NB4 (cell line): ENCODE measurements at places on chromosomes 4 and X.

GRCh38 chr4:6898763-6899162 is 10.9 kb upstream of the TBC1D14 start:
- DNase-seq = no peak

DNA sequence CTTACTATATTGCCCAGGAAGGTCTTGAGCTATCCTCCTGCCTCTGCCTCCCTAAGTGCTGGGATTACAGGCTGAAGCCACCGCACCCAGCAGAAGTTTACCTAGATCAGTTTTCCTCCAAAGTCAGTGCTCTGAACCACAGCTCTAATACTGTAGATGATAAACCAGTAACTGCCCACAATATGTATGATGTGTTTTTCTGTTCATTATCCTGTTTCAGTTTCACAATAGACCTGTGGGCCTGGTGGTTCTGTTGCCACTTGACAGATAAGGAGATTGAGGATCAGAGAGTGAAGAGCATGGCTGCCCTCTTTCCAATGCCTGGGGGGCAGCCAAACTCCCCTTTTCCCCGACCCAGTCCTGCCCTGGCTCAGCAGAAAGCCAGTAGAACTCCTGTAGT is 87.0 kb downstream of the EFNB1 start:
- DNase-seq = no peak

- DNase-seq = no peak
These were observed 3.9 kb upstream of the TTC29 start for GRCh38 chr4:146949559-146949958.

- DNase-seq = peak; percentile 22
These were observed 104.0 kb upstream of the MBNL3 start for GRCh38 chrX:132592880-132593279.

- no peak for DNase-seq
These were observed 28.3 kb downstream of the CHRNA9 start for GRCh38 chr4:40363382-40363920.

- no peak for DNase-seq
These were observed 472.9 kb upstream of the GALNTL6 start for GRCh38 chr4:171340258-171340657.

- DNase-seq = no peak
These were observed 182.1 kb downstream of the SH3KBP1 start for GRCh38 chrX:19705196-19705769.

GRCh38 chrX:118183606-118184005 is 67.0 kb upstream of the KLHL13 start:
- DNase-seq = peak; percentile 11

DNA sequence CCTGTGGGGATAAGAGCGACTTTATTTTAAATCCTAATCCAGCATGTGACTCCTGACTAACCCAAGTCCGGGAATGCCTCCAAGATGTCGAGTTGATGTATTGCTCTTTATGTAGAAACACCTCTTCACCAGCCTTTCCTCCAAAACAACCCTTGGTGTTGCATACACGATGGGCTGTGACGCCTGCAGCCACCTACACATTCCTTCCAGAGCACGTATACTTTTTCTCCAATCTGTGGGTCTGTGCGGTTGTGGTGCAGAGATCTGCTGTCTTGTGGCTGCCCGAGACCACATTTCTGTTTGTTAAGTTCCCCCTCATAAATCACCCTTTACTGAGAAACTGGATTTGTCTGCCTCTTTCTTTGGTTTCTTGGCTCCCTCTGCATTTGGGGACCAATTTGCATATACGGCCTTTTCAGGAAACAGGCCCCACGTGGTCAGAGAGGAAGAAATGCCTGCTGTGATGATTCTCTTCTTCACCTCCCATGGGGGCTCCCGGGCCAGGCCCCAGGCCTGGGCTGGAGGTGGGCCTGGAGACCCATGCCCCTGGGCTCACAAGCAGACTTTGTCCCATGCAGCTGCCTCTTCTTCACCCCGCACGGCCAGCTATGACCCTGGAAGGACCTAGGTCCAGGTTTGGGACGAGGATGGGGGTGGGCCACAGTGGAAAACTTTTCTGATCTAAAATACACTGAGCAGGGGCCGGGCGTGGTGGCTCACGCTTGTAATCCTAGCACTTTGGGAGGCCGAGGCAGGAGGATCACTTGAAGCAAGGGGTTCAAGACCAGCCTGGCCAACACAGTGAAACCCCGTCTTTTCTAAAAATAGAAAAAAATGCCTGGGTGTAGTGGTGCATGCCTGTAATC is 21.4 kb upstream of the AFAP1 start:
- DNase-seq = peak; percentile 36

DNA sequence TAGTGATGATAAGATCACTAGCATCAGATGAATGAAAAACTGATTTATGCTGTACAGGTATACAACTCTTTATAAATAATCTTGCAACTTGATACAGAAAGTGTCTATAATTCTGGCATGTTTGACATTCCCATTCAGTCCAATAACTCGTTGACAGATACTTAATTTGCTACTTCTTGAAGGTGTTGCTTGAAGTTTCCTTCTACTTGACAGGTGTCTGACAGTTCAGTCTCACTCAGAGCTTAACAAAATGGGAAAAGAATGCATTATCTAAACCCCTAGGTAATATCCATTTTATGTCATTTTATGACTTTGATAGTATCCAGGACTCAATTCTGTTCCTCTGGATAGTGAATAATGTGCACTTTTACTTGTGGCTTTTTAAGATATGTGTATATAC is 508.9 kb downstream of the GRID2 start:
- no peak for DNase-seq

GRCh38 chr4:105305019-105305836 is 158.6 kb downstream of the TET2 start:
- DNase-seq = no peak

- no peak for DNase-seq
These were observed 45.4 kb downstream of the ZCCHC13 start for GRCh38 chrX:74349387-74349786.

GRCh38 chrX:46864606-46865005 is 27.8 kb downstream of the RP2 start:
- DNase-seq = no peak

GRCh38 chr4:6944301-6945051 is 34.9 kb downstream of the TBC1D14 start:
- no peak for DNase-seq

DNA sequence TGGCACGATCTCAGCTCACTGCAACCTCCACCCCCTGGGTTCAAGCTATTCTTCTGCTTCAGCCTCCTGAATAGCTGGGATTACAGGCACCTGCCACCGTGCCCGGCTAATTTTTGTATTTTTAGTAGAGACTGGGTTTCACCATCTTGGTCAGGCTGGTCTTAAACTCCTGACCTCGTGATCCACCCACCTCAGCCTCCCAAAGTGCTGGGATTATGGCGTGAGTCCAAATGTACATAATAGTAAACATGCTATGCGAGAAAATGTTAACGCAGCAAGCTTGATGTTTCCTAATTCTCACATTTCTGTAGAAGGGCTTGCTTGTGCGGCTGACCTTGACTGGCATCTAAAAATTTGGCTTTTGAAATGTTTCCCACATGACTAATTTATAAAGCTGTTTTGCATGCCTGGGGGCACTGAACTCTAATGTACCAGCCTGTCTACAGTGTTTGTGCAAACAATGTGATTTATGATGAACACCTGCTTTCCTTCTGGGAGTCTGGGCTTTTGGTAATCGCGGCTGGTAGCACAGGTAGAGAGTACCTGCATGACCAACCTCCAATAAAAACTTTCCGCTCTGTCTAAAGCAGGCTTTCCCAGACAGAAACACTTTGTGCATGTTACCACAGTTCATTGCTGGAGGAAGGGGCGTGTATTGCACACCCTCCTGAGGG is 216.8 kb downstream of the IL15 start:
- no peak for DNase-seq

DNA sequence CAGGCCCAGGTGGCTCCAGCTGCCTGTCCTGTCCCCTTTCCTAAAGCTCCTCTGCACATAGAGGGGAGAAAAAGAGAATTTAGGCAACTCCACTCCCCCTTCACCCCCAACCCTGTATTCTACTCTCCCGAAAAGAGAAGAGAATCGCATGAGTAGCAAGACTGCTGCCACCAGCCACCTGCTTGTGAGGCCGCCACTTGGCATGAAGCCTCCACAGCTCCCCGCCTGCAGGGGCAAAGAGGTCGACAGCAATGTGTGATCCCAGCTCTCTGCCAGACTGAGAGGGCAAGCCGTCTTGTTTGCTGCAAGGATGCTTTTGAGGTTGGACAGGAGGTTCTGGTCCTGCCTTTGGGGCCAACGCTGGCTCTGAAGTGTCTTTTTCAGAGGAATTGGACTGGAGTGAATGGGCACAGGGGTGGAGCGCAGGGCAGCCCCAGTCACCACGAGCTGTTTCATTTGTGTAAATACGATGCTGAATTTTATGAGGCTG is 77.1 kb downstream of the STARD8 start:
- no peak for DNase-seq

GRCh38 chr4:71334465-71334882 is 4.3 kb upstream of the SLC4A4 start:
- DNase-seq = no peak

GRCh38 chrX:70168238-70169188 is 8.8 kb upstream of the DGAT2L6 start:
- peak; percentile 34 for DNase-seq

DNA sequence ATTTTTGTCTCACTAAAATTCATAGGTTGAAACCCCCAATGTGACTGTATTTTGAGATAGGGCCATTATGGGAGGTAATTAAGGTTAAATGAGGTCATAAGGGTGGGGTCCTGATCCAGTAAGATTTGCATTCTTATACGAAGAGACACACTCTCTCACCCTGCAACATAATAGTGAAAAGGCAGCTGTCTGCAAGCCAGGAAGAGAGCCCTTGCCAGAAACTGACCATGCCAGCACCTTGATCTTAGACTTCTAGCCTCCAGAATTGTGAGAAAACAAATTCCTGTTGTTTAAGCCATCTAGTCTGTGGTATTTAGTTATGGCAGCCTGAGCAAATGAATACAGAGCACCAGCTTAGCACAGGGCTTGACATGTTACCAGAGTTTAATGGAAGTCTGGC is 17.5 kb upstream of the IGSF1 start:
- no peak for DNase-seq

DNA sequence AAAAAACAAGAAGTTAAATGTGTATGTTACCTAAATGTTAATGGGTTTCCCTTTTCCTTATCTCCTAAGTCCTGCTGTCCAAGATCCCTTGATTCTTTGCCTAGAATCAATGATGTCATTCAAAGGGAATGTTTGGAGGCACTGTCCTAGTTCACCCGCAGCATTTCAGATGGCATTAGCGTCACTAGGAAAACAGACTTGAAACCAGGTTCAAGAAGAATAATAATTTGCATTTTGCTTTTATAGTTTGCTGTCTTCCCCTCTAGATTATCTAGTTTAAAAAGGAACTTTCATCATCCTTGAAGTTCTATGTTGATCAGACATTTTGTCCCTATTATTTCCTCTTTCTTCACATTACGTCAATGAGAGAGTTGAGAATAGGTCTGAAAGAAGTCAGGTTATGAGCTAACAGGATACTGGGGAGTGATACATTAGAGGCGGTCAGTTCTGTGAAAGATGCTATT is 234.1 kb upstream of the PGRMC2 start:
- no peak for DNase-seq
